ENCODE measurements at places on chromosomes 16 and 17.

DNA sequence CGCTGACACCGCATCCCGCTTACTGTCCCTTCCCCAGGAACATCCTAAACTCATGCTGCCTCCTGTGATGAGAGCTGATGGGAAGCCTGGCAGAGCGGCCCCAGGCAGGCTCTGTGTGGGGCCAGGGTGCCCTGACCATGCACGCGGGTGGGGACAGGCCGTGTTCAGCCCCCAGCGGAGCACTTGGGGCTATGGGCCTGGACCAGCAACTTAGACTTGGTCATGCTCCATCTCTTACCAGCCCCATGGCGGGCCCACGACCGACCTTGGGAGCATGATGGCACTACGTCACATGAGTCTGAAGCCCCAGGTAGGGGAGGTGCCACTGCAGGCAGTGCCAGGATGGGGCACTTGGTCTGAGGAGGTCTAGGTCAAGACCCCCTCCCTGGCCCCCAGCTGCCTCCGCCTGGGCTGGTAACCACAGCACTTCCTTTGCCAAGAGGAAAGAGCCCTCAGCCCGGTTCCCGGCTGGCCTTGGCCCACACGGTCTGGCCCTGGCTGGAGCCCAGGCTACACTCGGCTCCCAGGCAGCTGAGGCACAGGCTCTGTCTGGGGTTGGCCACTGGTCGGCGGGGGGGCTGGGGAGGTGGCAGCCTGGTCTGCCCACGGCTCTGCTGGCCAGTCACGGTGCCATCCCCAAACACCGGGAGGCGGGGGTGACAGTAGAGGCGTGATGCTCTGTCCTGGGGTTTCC, 25.7 kb downstream of the BAHCC1 start:
- no peak for DNase-seq

DNA sequence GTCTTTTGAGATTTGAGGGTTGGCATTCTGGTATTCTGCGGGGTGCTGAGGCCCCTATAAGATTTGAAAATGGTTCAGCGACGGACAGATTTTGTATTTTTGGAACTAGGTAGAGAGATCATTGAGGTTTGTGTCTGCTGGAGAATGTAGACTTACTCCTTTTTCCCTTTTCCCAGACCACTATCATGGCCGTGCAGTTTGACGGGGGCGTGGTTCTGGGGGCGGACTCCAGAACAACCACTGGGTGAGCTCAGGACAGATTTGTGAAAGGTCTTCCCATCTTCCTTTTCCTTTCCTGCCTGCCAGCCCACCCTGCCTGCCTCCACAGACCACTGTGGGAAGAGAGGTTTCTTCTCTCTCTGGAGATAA, 572 bp downstream of the PSMB6 start:
- peak; percentile 49 for DNase-seq

GRCh38 chr17:17641621-17642409, 39.4 kb upstream of the RAI1 start:
- peak; percentile 95 for DNase-seq

DNA sequence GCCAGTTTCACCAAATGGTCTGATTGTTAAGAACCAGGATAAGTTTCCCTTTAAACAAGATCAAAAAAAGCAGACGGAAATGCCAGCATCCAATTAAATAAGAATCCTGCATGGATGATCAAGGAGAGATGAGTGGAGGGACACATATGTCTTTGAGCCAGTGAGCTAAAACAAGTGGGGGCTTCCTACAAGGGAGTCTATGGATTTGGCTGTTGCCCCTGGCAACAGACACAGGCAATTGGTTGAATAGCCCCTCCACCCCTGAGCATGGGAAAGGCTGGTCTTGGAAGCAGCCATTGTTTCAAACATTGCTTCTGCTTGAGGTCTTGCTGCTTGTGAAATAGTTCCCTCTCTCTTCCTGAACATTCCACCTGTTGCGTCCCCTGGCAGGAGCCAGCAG, 374.7 kb upstream of the ERCC4 start:
- DNase-seq: no peak

- DNase-seq: no peak
Observed at GRCh38 chr17:41580687-41581365, 5.9 kb downstream of the KRT14 start.
